ENCODE measurements at places on chromosomes 13 and 19.

DNA sequence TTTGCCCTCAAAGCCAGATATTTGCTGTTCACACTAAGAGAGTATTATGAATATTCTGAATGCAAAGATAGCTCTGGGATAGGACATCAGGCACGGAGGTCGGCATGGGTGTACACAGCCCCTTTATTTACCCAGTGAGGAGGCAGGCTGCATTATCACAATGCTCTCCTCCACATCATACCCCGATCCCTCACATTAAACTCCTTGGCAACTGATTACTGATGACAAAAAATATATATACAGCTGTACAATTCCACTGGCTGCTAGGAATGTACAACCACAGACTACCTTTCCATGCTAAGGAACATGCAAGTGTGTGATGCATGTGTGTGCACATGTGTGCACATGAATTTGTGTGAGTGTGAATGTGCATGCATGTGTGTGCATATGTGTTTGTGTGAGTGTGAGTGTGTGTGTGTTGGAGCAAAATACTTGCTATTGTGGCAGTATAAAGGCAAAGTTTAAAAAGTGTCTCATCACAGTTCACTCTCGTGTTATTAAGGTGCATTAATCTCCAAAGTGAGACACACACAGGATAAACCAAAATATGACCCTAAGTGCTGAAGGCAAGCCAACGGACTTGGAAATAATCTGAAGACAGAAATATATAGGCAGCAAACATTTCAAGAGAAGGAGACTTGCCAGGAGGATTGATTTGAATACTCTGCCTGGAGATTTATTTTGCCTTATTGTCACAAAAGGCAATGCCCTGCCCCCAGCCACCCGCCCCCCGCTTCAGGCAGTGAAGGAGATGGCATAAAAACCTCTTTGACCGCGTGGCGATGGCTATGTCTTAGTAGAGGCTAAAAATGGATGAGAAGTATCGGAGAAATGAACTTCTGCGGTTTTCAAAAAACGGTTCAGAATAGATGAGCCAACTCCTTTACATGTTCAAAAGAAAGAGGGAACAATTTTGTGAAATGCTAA lies 274.8 kb downstream of the TSHZ3 start:
- no peak for DNase-seq

DNA sequence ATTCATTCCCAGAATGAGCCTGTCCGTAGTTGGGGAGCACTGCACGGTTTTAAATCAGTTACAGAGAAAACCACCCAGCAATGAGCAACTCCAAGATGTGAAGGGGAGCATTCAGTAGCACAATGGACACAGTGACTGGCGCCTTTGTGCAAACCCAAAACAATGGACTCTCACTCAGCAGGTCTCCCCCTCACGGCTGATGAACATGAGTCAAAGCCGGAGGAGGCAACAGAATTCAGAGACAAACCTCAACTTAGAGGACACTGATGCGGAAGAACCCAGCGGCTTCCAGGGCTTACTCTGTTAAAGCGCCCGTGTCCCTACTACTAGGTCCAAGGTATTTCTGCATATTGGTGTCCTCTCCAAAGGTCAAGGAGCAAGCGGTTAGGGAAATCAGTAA lies 17.7 kb downstream of the PLEKHF1 start:
- DNase-seq, result no peak

GRCh38 chr13:50613356-50613831 lies 230.1 kb downstream of the DLEU7 start:
- no peak for DNase-seq

DNA sequence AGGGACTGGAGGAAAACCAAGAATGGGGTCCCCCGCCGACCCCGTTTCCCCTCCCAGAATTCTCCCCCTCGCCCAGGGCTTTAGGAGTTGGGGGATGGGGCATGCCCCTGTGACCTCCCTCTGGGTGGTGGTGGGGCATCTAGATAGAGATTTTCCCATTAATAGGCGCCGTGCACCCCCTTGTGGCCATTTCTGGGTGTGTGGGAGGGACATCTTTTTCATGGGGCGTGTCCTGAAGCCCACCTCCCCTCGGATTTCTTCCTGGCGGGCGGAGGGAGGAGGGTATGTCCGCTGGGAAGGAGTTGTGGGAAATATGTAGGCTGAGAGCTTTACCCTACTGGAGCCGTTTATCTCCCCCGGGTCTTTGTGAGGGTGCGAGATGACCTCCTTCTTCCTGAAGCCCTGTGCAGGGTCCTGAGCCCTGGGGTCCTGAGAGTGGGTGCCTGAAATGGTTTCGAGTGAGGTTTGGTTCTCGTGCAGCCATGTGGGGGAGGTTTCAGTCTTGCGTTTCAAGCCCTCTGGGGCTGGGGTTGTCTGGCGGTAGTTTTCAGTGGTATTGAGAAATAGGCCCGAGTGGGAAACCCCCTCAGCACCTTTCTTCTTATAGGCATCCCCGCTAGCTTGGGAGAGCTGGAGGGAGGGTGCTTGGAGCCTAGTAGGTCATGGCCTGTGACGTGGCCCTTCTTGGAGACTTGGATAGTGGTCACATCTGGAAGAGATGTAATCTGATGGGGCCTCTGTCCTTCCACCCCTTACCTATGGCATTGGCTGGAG lies 1.0 kb downstream of the PRMT1 start:
- peak; percentile 82 for DNase-seq

DNA sequence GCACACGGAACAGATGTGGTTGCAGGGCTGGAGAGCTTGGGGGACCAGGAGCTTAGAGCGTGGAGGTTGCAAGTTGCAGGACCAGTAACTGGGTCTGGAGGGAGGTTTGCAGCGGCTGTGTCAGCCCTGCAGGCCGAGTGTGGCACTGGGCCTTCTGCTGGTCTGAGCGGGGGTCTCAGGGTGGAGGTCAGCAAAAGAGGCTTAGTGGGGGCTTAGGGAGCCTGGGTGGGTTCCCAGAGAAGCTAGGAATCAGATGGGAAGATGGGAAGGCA lies 5.8 kb upstream of the HCN2 start:
- no peak for DNase-seq
